ENCODE measurements at places on chromosomes 3 and 15.

DNA sequence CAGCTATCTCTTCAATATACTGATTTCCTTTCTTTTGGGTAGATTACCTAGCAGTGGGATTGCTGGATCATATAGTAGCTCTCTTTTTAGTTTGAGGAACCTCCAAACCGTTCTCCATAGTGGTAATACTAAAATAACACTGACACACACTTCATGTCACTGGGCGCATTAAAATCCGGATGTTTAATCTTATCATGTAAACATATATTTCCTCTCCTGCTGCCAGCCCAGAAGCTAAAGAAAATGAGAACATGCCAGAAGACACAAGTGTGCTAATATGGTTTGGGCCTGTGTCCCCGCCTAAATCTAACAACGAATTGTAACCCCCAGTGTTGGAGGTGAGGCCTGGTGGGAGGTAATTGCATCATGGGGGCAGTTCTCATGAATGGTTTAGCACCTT is 23.6 kb upstream of the KCNMB2 start:
- no peak for DNase-seq

- DNase-seq = no peak
Observed at GRCh38 chr15:59892985-59893384, 111.1 kb upstream of the FOXB1 start.

- no peak for DNase-seq
Observed at GRCh38 chr3:133963657-133964396, 65.9 kb downstream of the SLCO2A1 start.

GRCh38 chr3:59817511-59817910 is 767.7 kb upstream of the CFAP20DC start:
- no peak for DNase-seq

GRCh38 chr3:196931828-196932587 is 10.3 kb downstream of the NCBP2 start:
- DNase-seq = no peak

GRCh38 chr3:55246033-55246432 is 241.1 kb downstream of the WNT5A start:
- DNase-seq = no peak

GRCh38 chr3:189588475-189589178 is 42.6 kb upstream of the TP63 start:
- no peak for DNase-seq

GRCh38 chr3:170992854-170993253 is 33.7 kb downstream of the SLC2A2 start:
- DNase-seq = no peak

GRCh38 chr3:171404376-171404967 is 55.7 kb downstream of the TNIK start:
- no peak for DNase-seq

DNA sequence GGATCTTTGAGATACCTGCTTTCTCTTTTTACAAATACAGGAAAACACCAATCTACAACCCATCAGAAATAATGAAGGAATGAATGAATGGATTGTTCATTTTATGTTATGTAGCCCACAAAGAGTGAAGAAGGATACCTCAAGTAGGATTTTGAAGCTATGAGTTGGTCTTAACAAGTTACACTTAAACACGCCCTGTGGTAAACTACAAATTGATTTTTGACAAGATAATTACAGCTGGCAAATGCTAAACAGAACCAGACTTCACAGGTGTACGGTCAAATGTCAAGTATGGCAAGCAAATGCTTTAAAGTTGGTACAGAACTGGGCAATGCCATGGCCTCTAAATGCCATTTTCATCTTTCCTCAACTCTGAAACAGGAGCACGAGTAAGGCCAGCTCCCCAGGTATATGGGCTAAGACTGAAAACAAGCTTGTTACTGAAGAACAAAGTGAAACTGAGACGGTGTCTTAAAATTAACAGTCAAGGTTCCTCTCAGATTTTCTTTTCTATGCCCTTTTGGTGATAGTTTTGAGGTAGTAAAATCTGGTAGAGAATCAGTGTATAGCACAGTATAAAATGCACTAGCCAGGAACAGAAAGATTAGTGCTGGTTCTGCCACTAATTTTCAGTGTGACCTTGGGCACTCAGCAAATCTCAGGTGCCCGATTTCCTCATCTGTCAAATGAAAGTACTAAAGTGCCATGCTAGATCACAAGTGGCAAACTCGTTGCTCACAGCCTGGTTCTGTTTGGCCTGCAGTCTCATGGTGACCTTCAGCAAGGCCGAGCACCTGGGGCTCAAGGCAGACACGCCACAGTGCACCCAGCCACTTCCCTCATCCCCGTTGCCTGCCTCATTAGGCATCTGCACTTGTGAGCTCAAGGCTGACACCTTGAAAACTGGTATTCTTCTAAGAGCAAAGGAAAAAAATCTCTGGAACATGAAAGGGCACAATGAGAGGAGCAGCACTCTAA is 9.5 kb downstream of the RUVBL1 start:
- no peak for DNase-seq

DNA sequence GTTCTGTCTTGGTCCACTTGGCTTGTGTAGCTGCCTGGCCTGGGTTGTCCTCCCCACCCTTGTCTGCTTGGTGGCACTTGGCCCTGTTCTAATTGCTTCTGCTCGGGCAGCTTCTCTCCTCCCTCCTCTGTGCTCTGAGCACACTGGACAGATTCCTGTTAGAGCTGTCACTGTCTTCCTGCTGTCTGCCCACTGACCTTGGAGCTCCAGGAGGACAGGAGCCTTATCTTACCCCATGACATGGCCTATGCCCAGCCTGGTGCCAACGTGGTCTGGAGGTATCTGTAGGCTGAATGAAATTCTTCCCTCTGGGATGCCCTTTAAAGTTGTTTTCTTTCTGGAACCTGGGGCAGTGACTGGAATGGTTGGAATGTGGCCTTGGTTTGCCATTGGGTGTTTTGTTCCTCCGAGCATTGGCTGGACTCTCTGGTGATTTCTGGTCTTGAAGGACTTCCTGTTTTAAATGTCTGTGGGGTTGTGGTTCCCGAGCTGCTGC is 94.1 kb downstream of the FAM43A start:
- no peak for DNase-seq

DNA sequence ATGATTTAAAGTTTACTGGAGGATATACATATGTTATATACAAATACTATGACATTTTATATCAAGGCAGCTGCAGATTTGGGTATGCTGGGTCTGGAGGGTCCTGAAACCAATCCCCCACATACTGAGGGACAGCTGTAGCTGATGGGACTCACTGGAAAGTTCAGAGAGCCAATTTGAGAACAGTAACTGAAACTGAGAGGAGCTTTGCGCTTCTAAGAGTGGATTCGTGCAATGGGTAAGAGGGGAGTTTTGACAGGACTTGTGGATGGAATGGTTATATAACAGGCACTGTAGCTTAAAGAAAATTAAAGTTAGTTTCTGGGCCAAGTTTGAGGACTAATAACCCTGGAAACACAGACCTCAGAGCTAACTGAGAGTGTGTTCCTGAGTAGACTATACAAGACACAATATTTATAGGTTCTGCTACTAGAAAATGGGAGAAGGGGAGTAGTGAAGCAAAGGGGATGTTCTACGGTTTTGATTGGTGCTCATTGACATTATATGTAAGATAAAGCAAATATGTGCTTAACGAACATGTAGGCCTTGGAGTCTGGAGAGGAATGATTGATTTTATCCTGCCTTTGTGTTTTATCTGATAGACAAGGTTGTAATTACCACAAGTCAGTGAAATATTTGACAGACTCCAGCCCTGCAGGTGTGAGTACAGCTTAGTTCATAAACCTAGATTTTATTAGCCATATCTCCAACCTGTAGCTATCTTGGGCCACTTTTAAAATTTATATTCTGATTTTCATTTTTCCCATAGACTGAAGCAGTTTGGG is 4.8 kb upstream of the ZMAT3 start:
- no peak for DNase-seq

GRCh38 chr15:89845305-89845893 is 30.7 kb upstream of the ANPEP start:
- no peak for DNase-seq

DNA sequence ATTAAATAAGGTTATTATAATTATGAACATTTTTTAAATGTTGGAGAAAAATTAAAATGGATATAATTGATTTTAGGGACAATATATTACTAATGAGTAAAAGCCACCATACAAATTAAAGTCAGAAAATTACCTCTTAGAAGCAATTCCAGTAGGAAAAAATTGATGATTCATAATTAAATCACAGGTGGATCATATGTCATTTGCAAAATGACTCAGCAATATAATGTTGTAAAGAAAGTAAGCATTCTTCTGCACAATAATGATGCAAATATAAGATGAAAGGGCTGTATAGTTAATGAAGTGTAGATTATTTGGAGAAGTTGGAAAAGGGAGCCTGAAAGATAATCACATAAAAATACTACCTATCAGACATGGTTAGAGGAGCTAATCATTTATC is 25.8 kb downstream of the ZPLD1 start:
- DNase-seq = no peak

GRCh38 chr3:123335007-123335670 is 113.8 kb downstream of the ADCY5 start:
- DNase-seq = no peak

- no peak for DNase-seq
Observed at GRCh38 chr3:152524198-152525140, 255.7 kb downstream of the MBNL1 start.

DNA sequence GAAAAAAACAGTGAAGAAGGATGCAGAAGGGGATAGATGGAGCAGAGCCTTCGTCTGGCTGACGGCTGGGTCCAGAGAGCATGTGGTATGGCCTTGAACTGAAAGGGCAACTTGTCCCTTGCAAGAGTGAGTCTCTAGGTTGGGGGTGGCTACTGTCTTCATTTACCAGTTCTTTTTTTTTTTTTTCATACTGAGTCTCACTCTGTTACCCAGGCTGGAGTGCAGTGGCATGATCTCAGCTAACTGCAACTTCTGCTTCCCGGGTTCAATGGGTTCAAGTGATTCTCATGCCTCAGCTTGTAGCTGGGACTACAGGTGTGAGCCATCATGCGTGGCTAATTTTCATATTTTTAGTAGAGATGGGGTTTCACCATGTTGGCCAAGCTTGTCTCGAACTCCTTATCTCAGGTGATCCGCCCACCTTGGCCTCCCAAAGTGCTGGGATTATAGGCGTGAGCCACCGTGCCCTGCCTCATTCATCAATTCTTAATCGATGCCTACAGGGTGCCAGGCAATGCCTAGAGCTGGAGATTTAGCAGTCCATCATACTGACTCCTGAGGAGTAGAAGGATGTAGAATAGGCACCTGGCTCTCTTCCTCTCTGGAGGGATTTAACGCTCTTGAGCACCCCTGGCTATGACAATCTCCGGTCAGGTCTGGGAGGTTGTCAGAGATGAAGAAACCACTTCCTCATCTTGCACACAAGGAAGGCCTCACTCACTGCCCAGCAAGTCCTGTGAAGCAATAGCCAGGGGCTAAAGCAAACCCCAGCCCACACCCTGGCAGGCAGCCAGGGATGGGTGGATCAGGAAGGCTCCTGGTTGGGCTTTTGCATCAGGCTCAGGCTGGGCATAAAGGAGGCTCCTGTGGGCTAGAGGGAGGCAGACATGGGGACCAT is at the start of gene CAMP:
Gene CAMP (plus strand): TSS at position 880 of the 898 bp plus-strand sequence. CDS start 17 bp downstream, at position 897.
- no peak for DNase-seq

DNA sequence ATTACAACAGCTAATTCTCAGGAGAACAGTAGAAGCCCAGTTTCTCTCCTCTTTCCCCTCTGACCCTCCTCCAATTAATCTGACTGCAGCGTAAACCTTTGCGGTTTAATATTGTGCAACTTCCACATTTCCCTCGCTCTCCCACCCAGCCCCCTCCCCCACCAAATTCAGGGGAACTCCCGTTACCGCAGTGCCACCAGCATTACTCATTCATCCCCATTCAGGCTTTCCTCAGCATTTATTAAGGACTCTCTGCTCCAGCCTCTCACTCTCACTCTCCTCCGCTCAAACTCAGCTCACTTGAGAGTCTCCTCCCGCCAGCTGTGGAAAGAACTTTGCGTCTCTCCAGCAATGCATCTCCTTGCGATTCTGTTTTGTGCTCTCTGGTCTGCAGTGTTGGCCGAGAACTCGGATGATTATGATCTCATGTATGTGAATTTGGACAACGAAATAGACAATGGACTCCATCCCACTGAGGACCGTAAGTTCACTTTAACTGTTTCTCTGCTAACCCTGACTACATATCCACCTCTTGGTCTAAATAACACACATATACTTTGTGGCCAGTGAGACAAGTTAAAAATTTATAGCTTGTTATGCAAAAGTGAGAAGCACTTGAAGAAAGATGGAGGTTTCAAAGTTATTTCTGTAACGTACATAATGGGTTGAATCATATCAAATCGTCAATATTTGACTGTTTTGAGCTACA is at the start of gene PTX3:
Gene PTX3 (plus strand): TSS at position 268 of the 709 bp plus-strand sequence. CDS start 84 bp downstream, at position 352.
- DNase-seq = no peak

DNA sequence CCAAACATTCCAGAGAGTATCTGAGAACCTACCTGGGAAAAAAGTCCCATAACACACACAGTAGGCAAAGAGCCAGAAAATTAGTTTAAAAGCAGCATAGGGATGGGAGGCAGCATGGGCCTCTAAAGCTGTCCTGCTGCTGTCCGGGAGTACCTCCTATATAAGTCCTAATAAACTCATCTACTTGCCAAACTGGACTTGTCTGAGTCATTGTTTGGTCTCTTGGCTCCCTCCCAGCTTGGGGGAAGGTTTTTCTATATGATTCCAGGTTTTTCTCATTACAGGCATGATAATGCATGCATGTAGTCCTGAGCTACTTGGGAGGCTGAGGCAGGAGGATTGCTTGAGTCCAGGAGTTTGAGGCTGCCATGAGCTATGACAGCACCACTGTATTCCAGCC is 17.5 kb upstream of the HACD2 start:
- DNase-seq = no peak

GRCh38 chr15:79089331-79089889 is 1.2 kb downstream of the RASGRF1 start:
- DNase-seq = peak; percentile 71

- DNase-seq = no peak
Observed at GRCh38 chr3:122957707-122958689, 69.6 kb downstream of the SEMA5B start.

- DNase-seq = no peak
Observed at GRCh38 chr15:88334436-88334835, 77.9 kb upstream of the NTRK3 start.

GRCh38 chr3:75296858-75297257 is 367.3 kb upstream of the FRG2C start:
- no peak for DNase-seq

- no peak for DNase-seq
Observed at GRCh38 chr3:126511291-126511690, 6.3 kb downstream of the UROC1 start.

GRCh38 chr3:73257186-73257585 is 195.7 kb downstream of the EBLN2 start:
- DNase-seq = no peak

- no peak for DNase-seq
Observed at GRCh38 chr15:42194513-42194912, 13.6 kb downstream of the VPS39 start.

DNA sequence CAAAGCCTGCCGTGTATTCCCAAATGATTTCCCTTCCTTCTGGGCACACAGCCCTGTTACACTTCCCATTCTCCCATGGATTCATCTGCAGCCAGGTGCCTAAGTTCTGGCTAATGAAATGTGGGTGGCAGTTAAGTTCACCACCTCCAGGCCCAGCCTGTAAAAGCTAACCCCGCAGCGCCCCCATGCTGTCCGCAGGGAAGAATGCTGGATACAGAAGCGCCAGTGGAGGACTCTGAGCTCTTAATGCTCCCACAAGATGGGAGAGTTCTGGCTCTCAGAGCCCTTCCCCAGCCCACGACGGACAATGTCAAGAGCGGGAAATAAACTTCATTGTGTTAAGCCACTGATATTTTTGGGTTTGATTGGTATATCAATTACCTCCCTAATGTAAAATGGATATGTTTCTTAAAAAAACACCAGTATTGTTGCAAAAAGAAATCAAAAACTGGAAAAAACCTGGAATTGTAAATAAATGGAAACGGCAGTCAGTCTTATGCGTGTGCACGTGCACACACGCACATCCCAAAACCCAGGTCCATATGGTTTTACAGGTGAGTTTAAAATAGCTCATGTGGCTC is 37.7 kb upstream of the FGD5 start:
- peak; percentile 80 for DNase-seq

Measured in D341Med (cell line).